ENCODE measurements at places on chromosomes 16 and 17.

- no peak for DNase-seq
Observed at GRCh38 chr17:81651692-81652091, 4.7 kb downstream of the PDE6G start.

DNA sequence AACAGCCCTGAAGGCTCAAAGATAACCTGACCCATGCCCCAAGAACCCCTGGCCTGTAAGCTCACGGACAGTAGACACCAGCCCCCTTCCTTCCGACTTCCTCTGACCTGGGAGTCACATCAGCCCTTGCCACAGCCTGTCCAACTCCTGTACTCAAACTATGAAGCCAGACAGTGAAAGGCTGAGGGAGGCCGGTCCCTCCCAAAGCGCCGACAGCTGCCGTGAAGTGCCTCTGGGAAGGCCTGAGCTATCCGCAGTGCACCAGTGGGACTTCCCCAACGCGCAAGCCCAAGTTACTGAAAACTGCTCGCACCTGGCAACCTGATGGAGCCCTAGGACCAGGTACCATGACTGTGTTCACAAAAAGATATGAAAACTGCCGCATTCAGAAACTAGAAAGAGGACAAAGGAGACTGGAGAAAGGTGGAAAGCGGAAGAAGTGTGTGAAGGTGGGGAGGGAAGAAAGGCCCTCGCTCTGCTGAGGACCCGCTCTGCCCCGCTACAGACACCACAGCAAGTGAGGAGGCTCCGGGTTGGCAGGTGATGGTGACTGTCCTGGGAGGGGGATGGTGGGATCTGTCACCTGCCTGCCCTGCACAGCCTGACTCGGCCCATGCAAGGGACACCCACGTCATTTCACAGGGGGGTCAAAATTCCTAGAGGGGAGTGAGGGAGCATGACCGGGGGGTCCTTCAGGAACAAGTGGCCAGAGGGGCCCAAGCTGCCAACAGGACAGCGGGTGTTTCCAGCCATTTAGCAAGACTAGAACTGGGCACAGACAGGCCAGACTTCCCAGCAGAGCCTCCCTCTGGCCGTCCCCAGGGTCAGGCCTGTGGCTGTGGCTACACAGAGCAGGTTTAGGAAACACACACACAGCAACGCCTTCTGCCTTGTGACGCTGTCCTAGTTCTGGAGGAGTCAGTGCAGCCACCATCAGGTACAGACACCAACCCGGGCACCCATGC is 13.1 kb upstream of the TRAP1 start:
- no peak for DNase-seq

DNA sequence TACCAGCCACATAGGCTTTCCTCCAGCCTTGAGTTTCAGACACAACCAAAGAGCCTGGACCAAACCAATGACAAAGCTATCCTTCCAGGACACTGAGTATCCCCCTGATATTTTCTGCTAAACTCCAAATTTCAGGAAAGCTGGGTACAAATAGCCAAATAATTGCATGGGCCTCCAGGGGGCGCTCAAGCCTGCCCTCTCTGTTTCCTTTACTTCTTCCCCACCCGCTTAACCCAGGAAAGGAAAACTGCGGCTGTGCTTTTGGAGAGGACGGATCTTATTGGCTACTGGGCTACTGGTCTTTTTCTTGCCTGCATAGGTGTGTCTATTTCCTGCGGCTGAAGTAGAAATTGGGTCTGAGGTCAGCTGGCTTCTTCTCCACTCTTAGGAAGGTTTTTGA is 30.1 kb downstream of the GNGT2 start:
- peak; percentile 58 for DNase-seq

DNA sequence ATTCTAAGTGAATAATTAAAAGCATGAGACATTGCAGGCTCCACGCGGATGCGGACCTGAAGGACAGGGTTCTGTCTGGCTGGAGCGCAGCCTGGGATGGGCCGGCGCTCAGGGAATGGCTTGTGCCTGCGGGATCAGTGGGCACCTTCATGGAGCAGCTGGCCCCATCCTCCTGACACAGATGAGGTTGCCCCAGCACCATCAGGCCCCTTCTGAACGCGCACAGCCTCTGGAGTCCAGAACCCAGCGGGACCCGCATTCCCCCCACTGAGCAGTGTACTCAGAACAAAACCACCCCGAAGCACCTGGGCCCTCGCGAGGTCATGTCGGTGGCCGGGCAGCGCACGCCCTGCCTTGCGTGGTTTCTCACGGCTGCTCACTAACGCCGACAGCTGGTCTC is 70.5 kb upstream of the CHMP6 start:
- no peak for DNase-seq

DNA sequence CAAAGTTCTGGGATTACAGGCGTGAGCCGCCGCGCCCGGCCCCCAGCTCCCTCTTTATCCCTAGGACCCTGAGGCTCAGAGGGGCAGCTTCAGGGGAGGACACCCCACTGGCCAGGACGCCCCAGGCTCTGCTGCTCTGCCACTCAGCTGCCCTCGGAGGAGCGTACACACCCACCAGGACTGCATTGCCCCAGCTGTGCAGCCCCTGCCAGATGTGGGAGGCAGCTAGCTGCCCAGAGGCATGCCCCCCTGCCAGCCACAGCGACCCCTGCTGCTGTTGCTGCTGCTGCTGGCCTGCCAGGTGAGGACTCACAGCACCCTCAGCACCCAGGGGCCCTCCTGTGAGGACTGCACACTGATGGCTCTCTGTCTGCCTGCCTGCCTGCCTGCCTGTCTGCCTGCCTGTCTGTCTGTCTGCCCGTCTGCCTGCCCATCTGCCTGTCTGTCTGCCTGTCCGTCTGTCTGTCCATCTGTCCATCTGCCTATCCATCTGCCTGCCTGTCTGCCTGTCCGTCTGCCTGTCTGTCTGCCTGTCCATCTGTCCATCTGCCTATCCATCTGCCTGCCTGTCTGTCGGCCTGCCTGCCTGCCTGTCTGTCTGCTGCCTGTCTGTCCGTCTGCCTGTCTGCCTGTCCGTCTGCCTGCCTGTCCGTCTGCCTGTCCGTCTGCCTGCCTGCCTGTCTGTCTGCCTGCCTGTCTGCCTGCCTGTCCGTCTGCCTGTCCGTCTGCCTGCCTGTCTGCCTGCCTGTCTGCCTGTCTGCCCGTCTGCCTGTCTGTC is 5.0 kb downstream of the GCGR start:
- DNase-seq, result peak; percentile 36

GRCh38 chr16:22372882-22373661 is 1.3 kb downstream of the CDR2 start:
- peak; percentile 16 for DNase-seq

GRCh38 chr16:66692341-66692740 is 4.2 kb downstream of the CMTM4 start:
- no peak for DNase-seq

- no peak for DNase-seq
Observed at GRCh38 chr17:6567528-6568183, 11.3 kb upstream of the PITPNM3 start.

DNA sequence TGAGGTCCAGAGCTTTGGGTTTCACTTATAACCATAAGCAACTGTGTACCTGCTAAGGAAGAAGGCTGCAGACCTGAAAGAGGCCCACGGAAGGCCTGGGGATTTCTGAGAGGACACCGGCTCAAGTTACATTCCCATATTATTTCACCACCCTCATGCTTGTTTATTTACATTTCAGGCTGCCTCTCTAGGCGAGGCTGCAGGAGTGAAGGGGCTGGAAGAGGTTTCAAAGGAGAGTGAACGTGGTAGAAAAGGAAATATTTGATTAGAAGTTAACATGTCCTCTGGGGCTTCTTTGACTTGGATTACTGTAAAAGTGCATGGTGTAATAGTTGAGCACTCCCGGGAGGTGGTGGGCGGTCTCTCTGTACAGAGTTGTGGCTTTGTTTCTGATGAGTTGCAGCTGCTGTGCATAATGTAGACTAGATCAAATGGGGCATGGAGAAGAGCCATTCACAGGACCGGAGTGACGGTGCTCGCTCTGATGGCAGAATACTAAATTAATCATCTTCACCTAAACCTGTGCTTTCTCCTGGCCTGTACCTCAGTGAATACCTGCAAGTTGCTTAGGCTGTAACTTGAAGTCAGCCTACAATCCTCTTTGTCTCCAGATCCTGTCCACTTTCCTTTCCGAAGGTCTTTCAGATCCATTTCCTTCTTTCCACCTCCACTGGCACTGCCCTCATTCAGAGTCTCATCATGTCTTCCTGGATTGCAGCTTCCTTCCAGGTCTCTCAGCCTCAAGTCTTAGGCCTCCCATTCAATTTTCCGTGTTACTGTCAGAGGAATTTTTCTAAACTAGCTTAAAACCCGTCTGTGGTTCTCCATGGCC is 1.9 kb upstream of the CPD start:
- peak; percentile 10 for DNase-seq

GRCh38 chr17:59840329-59841090 is 52.2 kb downstream of the TUBD1 start:
- no peak for DNase-seq

- no peak for DNase-seq
Observed at GRCh38 chr17:12492450-12492849, 173.2 kb upstream of the MYOCD start.

Measured in DND-41 (cell line).